ENCODE measurements at places on chromosomes 1 and 21.

DNA sequence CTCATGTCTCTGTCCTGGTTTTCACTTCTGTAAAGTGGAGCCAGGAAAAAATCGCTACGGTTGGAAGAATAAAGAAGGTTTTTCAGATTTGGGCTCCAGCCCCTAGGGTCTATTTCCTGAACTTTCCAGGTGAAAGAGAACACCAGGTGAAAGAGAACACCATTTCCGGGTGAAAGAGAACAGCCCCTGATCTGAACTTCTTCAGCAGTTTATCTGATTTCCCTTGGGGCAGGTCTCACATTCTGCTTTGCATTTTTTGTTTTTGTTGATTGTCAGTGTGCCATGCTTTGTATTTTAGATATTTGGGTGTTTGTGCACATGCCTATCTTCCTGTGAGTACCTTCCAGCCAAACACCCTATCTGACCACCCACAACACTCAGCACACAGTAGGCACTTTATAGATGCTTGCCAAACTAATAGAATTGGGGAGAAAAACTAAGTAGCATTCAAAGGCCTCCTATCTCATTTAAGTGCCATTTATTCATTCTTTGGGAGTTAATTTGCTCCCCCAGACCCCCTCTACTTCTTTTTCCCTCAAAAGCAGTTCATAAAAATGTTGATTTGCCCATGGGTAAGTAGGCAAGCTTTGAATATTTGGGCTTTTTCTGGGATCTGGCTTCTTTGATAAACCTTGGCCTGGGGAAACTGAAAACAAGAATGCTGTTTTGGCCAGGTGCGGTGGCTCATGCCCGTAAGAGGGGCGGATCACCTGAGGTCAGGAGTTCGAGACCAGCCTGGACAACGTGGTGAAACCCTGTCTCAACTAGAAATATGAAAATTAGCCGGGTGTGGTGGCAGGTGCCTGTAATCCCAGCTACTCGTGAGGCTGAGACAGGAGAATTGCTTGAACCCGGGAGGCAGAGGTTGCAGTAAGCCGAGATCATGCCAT lies 2.2 kb downstream of the NAV1 start:
- DNase-seq, result no peak

DNA sequence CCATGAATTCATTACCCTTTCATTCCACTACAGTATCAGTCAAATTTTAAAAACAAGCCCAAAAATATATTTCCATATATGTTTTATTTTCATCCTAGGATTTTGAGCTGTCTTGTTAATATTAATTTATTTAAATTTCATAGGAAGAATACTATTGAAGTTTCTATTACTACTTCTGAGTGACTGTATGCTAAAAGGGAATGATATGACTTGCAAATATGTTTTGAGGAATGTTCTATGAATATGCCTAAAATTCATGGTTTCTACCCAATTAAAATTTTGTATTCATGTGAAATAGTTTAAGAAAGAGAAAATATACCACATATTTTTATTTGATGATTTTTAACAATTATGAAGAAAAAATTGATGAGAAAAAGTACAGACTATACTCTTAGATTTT lies 52.9 kb upstream of the BACH1 start:
- no peak for DNase-seq

GRCh38 chr1:85569122-85569521 lies 11.4 kb upstream of the CCN1 start:
- no peak for DNase-seq

GRCh38 chr1:65435987-65436386 lies 15.5 kb downstream of the LEPR start:
- no peak for DNase-seq

- no peak for DNase-seq
These were observed 87.5 kb downstream of the RWDD3 start for GRCh38 chr1:95321531-95321930.

- DNase-seq, result no peak
These were observed 12.9 kb downstream of the CRABP2 start for GRCh38 chr1:156692441-156692924.

- no peak for DNase-seq
These were observed 129.9 kb downstream of the DSCAM start for GRCh38 chr21:40717028-40717427.

- no peak for DNase-seq
These were observed 50.7 kb downstream of the KLHDC7A start for GRCh38 chr1:18531503-18531845.

DNA sequence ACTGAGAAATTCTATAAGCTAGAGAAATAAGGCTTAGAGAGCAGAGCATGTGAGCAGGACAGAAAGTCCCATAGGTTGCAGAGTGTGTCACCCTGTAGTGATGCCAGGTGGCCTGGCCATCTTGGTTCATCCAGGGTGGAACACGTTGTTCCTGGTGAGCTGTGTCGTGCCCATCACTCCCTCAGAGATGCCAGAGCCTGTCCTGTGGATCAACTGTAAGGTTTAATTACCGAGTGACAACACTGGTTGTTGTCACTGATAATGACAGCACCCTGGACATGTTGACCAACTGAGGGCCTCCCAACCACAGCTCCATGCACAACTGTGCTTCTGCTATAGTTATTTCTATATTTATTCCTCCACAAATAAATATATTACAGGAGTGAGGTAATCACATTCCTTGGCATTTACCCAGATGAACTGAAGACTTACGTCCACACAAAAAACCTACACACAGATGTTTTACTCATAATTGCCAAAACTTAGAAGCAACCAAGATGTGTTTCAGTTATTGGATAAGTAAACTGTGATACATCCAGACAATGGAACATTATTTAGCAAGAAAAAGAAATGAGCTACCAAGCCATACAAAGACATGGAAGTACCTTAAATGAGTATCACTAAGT lies 6.2 kb downstream of the C1orf198 start:
- no peak for DNase-seq

- DNase-seq, result no peak
These were observed 6.3 kb downstream of the EXTL1 start for GRCh38 chr1:26027716-26028489.

- DNase-seq, result no peak
These were observed 5.8 kb downstream of the LRRC8D start for GRCh38 chr1:89826594-89826993.

GRCh38 chr1:153350321-153350957 lies 1.8 kb upstream of the PGLYRP4 start:
- DNase-seq, result no peak

DNA sequence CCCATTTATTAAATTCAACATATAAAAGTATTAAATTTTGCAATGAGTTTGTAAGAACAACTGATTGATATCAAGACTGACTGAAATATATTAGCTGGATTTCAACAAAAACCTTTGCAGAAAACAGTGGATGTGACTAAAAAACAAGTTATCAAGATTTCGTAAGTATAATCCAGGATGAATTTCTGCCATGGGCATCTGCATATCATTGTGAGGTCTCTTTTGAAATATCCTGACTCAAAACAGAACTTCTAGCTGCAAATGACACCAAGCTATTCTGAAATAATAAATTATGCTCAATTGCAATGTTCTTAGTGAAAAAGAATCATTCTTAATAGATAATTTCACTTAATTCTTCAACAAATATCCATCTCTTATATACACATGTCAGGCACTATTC lies 52.6 kb downstream of the CD34 start:
- no peak for DNase-seq

- DNase-seq, result no peak
These were observed 44.9 kb upstream of the COL6A2 start for GRCh38 chr21:46052703-46053651.

- no peak for DNase-seq
These were observed 115.8 kb downstream of the PLPPR5 start for GRCh38 chr1:98888869-98889268.

GRCh38 chr1:119988306-119989062 lies 81.0 kb downstream of the NOTCH2 start:
- no peak for DNase-seq

- DNase-seq, result no peak
These were observed 151.7 kb upstream of the NR5A2 start for GRCh38 chr1:199875856-199876255.

DNA sequence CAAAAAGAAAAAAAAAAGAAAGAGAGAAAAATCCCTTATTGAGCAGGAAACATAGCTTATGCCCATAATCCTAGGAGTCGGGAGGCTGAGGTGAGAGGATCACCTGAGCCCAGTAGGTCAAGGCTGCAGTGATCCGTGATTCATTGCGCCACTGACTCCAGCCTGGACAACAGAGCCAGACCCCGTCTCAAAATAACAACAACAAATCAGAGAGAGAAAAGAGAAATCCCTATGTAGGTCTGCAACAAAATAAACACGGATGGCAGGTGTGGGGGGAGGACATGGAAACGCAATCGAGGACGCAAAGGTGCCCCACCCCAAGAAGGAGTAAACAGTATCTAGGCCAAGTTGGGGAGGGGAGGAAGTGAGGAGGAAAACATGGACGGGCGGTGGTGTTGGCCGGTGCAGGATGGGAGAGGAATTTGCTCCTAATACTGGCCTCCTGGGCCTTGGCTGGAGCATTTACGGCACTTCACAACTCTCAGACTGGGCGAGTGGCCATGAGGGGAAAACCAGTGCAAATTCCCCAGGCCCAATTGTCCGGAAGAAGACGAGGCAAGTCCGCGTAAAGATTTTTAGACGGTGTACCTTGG lies 609 bp upstream of the CHTOP start:
- no peak for DNase-seq

- no peak for DNase-seq
These were observed 11.5 kb upstream of the ATP1B1 start for GRCh38 chr1:169094897-169095569.

- DNase-seq, result no peak
These were observed 312.8 kb downstream of the CAMTA1 start for GRCh38 chr1:7097938-7098592.

DNA sequence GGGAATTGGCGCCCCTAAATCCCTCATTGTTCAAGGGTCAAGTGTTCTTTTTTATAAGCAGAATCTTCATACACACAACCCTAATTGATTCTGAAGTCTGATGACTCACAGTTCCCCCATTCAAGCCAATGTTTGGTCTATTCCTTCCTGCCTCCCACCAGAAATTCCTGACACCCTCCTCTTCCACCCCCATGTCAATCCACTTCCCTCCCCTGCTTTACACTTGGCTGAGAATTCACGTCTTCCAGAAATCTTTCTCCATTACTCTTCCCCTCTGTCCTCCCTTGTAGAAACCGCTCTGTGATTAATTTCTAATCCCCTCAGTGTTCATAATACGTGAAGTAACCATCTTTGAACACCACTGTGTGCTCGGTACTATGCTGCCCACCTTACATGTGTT lies 76.2 kb upstream of the CD34 start:
- DNase-seq, result no peak

GRCh38 chr1:27672750-27673112 lies 739 bp upstream of the IFI6 start:
- no peak for DNase-seq

DNA sequence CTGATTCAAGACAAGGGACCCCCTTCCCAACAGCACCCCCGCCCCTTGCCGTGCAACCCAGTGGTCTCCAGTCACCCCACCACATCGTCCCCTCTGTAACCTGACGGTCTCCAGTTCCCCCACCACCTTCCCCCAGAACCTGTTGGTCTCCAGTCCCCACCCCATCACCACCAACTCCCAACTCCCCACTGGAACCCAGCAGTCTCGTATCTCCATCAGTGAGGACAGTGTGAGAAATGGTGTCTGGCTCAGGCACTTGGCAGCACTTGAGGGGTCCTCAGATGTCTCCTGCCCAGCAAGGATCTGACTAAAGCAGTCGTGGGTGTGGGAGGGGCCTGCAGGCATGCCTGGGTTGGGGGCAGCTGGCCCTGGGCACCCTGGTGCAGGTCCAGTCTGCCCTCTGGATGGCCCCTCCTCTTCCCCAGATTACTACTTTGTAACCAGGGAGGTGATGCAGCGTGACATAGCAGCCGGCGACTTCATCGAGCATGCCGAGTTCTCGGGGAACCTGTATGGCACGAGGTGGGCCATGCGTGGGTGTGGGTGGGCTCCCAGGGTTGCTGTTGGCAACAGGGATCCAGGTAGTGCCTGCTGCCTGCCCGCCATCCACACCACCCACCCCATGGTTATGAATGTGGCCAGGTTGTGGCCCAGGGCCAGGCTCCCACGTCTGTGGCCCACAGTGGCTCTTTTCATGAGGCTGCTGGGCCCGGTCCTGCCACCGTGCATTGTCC lies 3.1 kb upstream of the GJC2 start:
- DNase-seq, result no peak

- DNase-seq, result no peak
These were observed 669.8 kb upstream of the ADAMTS5 start for GRCh38 chr21:27636656-27637055.

DNA sequence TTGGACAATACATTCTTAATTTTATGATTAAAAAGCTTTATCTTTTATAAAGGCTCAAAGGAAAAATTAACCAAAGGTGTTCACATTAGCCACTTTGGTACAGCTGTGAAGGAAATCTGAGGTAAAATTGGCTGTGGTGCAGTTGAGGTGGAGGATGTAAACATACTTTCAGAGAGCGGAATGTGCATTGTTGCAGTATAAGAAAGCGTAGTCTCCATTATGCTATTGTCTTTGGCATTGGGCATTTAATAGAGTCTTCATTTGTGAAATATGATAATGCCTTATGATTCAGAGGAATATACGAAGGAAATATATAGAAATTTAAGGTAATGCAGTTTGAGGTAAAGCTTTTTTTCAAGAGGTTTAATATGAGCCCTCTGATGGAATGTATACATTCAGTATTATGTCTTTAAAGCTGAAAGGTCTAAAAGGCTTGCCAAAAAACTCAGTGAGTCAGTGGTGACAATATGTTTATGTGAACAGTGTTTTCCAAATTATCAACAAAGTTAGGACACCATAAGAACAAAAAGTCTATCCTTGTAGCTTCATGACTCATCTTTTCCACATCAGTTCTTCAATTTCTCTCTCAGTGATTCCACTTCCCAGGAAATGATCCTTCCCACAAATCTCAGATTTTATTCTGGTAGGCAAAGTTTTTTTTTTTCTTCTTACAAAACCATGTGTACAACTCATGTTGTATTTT lies 26.9 kb upstream of the DDR2 start:
- no peak for DNase-seq

DNA sequence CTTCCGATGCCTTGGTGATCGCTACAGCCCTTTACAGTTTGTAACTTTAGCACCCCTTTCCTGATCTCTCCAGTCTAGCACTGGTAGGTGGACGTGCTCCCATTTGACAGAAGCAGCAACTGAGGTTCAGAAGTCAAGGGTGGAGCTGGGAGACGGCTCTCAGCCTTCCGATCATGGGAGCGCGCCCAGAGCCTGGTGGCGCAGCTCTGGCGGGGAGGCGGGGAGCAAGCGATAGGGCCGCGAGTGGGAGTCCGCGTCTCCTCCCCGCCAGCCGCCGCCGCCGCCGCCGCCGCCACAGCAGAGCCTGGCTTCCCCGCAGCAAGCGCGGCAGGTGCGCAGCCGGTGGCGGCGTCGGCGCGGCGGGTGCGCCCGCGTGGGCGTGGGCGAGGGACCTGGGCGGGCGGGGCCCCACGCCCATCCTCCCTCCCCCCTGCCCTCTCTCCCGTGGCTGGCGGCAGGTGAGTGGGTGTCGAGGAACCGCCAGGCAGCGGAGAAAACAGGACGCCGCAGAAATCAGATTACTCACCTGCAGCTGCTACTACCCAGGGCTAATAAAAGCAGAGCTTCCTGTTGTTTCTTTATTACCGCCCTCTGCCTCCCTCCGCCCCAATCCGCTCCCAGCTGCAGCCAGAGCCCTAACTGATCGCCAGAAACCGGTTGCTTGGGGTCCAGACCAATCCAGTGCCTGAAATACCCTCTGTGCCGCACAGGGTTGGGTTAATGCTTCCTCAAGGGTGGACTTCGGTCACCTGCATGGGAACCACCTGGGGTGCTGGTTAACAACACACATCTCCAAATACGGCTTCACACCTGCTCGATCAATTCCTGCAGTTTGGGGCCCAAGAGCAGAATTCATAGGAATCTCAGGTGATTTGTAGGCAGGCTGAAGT lies 60.2 kb upstream of the ID3 start:
- DNase-seq, result peak; percentile 67

GRCh38 chr1:163844459-163844858 lies 522.7 kb downstream of the NUF2 start:
- no peak for DNase-seq

Data from activated CD4-positive, alpha-beta T cell treated with anti-CD3 and anti-CD28 coated beads, Interleukin-2, amount 50 U/mL, for 24 hours (primary cell).